ENCODE measurements at places on chromosomes 6 and 20.

- no peak for DNase-seq
These were observed 3.5 kb upstream of the EFHC1 start for GRCh38 chr6:52416629-52417151.

GRCh38 chr20:952196-952795 is 36.2 kb upstream of the ANGPT4 start:
- no peak for DNase-seq

- no peak for DNase-seq
These were observed 96.1 kb upstream of the TBX18 start for GRCh38 chr6:84860509-84860908.

DNA sequence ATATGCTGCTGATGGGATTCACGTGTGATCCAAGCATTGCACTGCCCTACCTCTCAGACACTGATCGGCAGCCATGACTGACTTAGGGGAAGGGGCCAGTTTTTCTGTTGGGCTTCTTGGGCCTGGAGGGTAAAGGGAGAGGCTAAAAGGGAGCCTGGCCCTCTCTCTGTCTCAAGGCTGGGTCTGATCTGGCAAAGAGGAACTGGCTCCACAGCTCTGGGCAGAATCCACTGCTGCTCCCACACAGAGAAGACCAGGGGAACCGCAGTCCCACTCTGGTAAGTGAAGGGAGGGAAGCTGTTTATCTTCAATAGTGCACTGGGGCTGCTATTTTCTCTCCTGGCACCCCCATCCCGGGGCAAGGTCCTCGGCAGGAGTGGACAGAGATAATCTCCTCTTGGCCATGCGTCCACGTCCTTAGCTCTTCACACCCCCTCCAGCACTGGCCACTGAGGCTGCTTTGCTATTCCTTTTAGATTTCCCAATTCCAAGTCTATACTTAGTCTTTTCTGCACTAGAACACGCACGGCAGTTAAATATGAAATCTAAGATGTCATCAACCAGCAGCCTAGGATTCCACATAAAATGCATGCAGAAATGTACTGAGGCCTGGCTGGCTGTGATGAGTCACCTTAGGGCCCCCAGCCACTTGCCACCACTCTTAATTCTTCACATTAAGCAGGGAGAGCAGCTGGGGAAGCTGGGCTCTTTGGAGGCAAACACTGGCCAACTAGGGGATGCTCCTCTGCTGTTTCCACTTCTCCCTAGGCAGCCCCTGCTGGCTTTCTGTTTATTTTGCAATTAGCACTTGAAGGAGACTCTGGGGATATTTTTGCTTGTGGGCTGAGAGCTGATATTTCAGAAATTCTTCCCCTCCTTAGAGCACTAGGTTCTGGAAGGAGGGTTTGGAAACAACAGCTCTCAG is 87.8 kb upstream of the ARMC2 start:
- DNase-seq, result no peak

- DNase-seq, result no peak
These were observed 46.8 kb downstream of the THEMIS start for GRCh38 chr6:127854009-127854408.

- no peak for DNase-seq
These were observed 59.2 kb upstream of the CEP85L start for GRCh38 chr6:118710616-118711015.

GRCh38 chr6:23267651-23268050 is 698.3 kb downstream of the HDGFL1 start:
- no peak for DNase-seq

GRCh38 chr6:37131960-37132253 is 38.0 kb upstream of the PIM1 start:
- no peak for DNase-seq

DNA sequence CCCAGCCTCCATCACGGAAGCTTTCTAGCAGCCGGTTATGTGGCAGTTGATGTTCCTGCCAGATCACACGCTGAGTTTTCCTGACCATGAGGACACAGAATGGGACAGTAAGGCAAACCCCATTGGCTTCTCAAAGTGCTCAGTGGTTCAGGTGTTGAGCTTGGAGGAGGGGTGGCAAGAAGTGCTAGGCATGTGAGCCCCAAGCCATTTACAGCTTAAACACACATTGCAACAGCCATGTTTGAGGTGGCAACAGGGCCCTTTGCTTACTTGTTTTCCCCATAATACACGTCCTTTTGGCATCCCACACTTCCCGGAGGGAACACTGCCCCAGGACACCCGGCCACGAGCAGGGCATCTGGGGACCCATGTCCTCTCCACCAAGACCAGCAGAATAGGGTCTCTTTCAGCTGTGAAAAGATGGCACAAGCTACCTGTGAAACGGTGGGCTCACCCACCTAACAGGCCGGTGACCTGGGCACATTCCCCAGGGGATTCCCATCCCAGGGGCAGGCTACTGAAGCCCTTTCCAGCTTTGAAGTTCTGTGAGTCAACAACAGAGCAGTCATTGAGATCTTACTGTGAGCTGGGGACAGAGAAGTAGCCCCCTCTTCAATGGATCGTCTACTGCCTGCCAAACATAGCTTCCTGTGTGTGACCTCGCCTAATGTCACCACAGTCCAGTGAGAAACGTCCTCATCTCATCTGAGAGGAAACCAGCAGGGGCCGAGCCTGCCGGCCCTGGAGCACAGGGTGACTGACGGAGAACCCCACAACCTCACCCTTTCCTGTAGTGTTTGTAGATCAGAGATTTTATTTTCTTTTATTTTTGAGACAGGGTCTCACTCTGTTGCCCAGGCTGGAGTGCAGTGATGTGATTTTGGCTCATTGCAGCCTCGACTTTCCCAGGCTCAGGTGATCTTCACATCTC is 4.0 kb upstream of the TLDC2 start:
- no peak for DNase-seq

GRCh38 chr6:169709293-169709692 is 7.4 kb downstream of the C6orf120 start:
- DNase-seq, result no peak

- no peak for DNase-seq
These were observed 19.7 kb upstream of the RNF8 start for GRCh38 chr6:37334047-37334446.

DNA sequence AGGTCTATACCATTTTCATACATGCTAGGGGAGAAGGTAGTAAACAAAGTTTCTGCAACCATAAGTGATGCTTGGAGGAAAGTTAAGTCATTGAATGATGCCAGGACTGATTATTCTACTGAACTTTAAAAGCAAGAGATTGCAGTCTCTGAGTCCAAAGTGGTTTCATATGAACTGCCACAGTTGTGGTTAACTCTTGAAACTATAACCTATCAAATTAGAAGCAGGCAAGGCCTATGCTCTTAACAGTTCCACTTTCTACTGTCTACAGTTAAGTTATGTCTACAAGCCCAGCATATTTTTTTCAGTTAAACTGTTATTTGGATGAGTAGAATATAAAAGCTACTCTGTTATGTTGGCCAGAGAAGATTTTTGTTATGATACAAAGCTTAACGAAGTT is 326.5 kb upstream of the RUNX2 start:
- DNase-seq, result no peak

GRCh38 chr6:158665332-158665731 is 15.5 kb downstream of the SYTL3 start:
- no peak for DNase-seq

DNA sequence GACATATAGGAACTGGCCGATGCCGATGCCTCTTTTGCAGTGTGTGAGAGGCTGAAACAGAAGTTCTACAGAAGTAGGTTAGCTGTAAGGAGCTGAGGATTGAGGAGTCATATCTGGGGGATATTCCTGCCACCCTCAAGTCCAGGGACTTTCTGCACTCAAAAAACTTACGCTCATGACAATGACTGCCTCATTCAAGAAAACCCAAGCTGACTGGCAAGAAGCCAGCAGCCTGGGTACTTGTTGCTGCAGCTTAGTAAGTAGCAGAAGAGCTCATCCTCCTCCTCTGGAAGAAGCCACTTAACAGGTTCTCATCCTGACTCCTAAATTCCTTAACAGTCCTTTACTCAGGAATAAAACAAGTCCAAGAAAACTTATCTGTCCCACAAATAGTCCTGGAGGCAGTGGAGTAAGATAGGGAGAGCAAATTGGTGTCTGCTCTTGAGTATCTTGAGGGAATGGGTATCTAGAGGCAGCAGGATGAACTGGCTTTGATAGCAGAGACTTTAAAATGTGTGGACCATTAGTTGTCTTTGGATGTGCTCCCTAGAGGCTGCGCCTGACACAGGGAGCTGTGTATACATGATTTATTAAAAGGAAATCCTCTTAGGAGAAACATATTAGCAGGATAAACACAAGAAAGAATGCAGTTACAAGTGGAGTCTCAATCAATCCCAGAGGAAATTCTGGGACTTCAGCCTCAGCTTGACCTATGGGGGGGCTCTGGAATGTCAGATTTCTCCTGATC is 7.4 kb downstream of the CALHM5 start:
- DNase-seq, result no peak

DNA sequence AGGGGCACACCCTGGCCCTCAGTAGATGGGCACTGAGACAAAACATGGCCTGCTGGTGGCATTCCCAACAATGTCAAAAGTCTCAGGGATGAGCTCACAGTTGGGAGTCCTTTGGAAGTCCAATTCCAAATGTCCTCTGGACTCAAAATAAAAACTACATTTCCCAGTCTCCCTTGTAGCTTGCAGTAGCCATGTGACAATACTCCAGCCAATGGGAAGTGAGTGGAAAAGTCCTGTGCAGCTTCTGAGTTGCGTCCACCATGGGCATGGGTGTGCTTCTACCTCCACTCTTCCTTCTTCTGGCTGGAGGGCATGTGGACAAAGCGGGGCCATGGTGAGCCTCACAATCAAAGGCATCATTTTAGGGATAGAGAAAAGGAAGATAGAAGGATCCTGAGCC is 5.8 kb upstream of the ADAM33 start:
- DNase-seq, result no peak

DNA sequence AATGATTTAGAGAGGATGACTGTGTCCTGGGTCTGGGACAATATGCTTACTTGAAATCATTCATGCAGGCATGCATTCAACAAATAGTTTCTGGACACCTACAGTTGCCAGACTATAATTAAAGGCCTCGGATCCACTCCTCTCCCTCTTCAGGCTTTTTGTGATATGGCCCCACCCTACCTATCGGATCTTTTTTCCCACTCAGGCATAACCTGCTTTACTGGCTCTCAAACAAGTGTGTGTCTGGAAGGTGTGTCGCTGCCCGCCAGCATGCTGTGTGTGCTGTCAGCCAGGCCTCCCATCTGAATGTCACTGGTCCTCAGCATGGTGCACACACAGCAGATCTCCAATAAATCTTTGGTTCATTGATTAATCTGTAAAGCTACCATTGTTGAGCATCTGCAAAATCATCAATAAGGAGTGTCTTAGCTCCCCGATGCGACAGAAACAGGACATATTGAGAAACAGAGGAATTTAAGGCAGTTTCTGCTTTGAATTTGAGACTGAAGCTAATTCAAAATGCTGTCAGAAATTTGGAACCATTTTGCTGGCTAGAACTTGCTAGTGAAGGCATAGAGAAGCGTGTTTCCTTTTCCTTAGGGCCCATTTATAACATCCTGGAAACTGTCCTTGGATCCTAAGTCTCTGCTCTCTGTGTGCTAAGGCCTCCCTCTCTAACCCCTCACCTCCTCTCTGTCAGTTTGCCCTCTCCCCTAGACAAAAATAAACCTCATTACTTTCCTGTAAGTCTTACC is 23.5 kb upstream of the CCN6 start:
- no peak for DNase-seq

- no peak for DNase-seq
These were observed 15.5 kb upstream of the MROH8 start for GRCh38 chr20:37194621-37195417.

DNA sequence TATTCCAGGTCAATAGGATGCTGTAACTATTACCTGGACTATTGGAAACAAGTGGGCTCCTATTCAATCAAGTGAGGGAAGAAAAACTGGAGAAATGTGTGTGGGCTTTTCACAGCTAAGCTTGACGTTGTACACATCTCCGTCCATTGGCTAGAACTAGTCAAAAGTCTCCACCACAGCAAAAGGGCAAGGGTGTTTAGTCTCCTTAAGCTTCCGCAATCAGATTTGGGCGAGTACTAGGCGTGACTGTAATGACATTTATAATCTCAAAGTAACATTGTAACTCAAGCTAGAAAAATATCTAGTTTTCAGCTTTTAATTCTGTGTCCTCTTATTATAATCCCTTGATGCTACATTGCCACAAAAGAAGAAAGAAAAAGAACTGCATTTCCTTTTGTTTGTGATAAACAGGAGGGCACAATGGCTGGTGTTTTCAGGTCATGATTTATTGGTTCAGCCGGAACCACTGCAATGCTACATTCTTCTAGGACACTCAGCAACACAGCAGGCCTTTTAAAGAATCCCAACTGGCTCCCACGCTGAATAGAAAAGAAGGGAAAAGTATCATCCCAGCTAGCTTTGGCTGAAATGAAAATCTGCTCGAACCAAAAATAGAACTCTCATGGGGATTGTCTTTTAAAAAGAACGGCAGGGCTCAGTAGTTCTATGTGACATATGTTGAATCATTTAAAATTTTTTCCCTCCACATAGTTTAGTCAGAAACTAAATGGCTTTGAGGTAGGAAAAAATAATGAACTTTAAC is 387.7 kb downstream of the BTBD3 start:
- DNase-seq, result no peak

DNA sequence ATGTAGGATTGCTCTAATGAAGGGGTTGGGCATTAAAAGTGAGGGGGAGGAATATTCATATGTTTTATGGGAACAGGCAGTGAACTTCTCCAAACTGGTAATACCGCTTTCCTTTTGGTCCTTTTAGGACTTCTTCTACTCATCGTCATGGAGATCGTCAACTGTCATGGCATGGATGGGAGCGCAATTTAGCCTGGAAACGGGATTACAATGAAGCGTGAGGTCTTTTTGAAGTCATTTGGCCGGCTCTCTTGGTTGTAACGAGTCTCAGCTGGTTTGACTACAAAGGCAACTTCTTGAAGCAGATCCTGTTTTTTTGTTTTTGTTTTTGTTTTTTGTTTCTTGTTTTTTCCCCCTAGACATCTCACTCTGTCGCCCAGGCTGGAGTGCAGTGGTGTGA is 1.4 kb upstream of the HLA-E start:
- no peak for DNase-seq

DNA sequence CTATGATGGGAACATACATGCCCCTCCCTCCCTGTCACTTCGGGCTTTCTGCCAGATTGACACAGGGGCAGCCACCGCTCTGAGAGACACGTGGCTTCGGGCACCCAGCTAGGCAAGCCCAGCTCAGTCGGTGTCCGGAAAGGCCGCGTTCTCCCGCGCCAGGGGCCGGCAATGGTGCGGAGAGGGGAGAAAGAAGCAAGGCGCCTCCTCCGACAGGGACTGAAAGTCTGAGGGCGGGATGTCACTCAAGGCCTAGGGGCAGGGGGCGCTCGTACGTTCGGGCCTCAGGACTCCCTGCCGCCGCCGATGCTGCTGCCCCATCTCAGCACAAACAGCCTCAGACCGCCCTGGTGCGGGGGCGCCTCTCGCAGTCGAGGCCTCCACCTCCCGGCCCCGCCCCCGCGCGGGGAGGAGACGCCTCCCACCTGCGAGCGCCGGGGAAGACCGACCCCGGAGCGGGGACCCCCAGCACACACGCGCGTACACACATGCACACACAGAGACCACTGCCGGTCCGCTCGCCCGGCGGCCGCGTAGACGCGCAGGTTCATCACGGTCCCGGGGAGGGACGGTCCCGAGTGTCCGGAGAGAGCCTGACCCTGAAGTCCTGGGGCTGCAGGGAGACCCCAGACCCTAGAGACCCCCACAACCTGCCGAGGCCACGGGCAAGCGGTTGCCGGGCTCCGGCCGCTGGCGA is 1.9 kb downstream of the GRM4 start:
- DNase-seq, result no peak

Data from GM04504 (cell line).